CD4-positive, alpha-beta memory T cell (primary cell): ENCODE measurements at places on chromosomes 6 and 20. TPM values are rescaled to one million over a fixed set of nuclear protein-coding genes. Genes with fewer than 3 reads are reported as not detected.

The OSER1 gene
- 35.5 TPM for total RNA-seq

The CST7 gene
- total RNA-seq: 23.2 TPM

The HLA-DPA1 gene
- 17.0 TPM for total RNA-seq

The LIN28B gene
- not detected for total RNA-seq

- no peaks in the 10 kb centered on the region for H3K36me3 ChIP-seq
- peaks cover 20% of the 10 kb centered on the region for H3K27me3 ChIP-seq
- no peak overlapping the region for H3K4me3 ChIP-seq
- peaks cover 12% of the 10 kb centered on the region for H3K4me1 ChIP-seq
- H3K27ac ChIP-seq: no peak overlapping the region
Measured at GRCh38 chr6:44002593-44003344, 124.5 kb downstream of the MRPL14 start.

- no peak for DNase-seq
- H3K27me3 ChIP-seq: no peaks in the 10 kb centered on the region
- H3K36me3 ChIP-seq: no peaks in the 10 kb centered on the region
- H3K4me3 ChIP-seq: no peak overlapping the region
- H3K27ac ChIP-seq: no peak overlapping the region
- H3K4me1 ChIP-seq: no peaks in the 10 kb centered on the region
Measured at GRCh38 chr6:52133324-52133723, 45.9 kb upstream of the PKHD1 start.

GRCh38 chr6:5083813-5084359, 1.3 kb upstream of the PPP1R3G start:
- no peak overlapping the region for H3K4me3 ChIP-seq
- no peaks in the 10 kb centered on the region for H3K36me3 ChIP-seq
- H3K27ac ChIP-seq: no peak overlapping the region
- no peaks in the 10 kb centered on the region for H3K27me3 ChIP-seq

DNA sequence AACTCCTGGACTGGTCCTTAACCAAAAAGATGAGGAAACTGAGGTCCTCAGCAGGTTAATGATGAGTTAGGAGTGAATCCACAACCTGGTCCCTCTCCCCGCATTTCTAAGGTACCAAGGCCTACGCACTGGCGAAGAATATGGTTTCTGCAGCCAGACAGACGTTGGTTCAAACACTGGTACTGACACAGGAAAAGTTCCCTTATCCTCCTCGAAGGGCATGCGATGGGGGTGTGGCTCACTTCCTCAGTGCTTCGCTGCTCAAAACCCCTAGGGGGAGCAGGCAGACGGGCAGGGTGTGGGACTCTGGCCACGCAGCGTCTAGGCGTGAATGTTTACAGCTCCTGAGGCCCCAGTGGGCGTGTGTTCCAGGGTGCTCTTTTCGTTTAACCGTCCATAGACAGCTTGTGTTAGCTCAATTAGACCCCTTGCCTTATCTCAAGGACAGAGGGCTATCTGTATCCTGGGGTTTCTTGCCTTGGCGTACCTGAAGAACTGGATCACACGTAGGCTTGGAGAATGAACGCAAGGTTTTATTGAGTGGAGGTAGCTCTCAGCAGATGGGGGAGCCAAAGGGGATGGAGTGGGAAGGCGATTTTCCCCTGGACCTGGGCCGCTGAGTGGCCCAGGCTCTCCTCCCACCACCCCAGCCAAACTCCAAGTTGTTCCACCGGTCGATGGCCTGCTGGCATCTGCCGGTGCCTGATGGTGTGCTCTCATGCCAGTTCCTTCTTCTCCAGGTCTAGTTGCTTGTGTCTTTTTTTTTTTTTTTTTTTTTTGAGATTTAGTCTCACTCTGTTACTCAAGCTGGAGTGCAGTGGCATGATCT, 31.8 kb upstream of the PTPN1 start:
- DNase-seq: peak; percentile 75
- peaks cover 20% of the 10 kb centered on the region for H3K4me1 ChIP-seq
- no peak overlapping the region for H3K4me3 ChIP-seq
- no peaks in the 10 kb centered on the region for H3K27me3 ChIP-seq
- H3K27ac ChIP-seq: no peak overlapping the region
- no peaks in the 10 kb centered on the region for H3K36me3 ChIP-seq

GRCh38 chr6:34227761-34228421, 8.8 kb upstream of the HMGA1 start:
- no peak for DNase-seq
- peaks cover 14% of the 10 kb centered on the region for H3K4me1 ChIP-seq
- H3K4me3 ChIP-seq: no peak overlapping the region
- H3K27me3 ChIP-seq: no peaks in the 10 kb centered on the region
- no peaks in the 10 kb centered on the region for H3K36me3 ChIP-seq

GRCh38 chr20:12383821-12384220, 466.1 kb downstream of the BTBD3 start:
- H3K27ac ChIP-seq: no peak overlapping the region
- no peaks in the 10 kb centered on the region for H3K36me3 ChIP-seq
- no peak overlapping the region for H3K4me3 ChIP-seq
- H3K27me3 ChIP-seq: no peaks in the 10 kb centered on the region

GRCh38 chr20:3804781-3805180, 8.7 kb downstream of the CDC25B start:
- DNase-seq: no peak
- no peak overlapping the region for H3K4me3 ChIP-seq
- H3K4me1 ChIP-seq: peaks cover 93% of the 10 kb centered on the region
- peaks cover 62% of the 10 kb centered on the region for H3K36me3 ChIP-seq
- no peaks in the 10 kb centered on the region for H3K27me3 ChIP-seq

DNA sequence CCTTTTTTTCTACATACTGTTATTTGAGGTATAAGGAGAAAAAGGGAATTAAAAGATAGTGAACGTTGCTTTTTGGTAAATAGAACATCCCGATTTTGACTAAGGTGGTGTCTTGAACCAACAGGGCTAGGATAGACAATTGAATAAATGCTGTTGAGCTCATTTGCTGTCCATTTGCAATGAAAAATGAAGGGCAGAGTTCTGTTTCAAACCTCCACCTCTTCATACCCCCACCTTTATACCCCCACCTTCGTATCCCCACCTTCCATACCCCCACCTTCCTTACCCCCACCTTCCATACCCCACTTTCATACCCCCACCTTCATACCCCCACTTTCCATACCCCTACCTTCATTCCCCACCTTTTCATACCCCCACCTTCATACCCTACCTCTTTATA, 93.4 kb upstream of the NAA20 start:
- DNase-seq: no peak
- no peaks in the 10 kb centered on the region for H3K36me3 ChIP-seq
- no peak overlapping the region for H3K4me3 ChIP-seq
- H3K27ac ChIP-seq: no peak overlapping the region
- no peaks in the 10 kb centered on the region for H3K27me3 ChIP-seq

- H3K36me3 ChIP-seq: no peaks in the 10 kb centered on the region
- DNase-seq: no peak
- no peaks in the 10 kb centered on the region for H3K4me1 ChIP-seq
- no peak overlapping the region for H3K4me3 ChIP-seq
- H3K27me3 ChIP-seq: no peaks in the 10 kb centered on the region
- H3K27ac ChIP-seq: no peak overlapping the region
Measured at GRCh38 chr6:167845856-167846255, 19.1 kb downstream of the AFDN start.
